Left forelimb (tissue), 1 donor: ENCODE measurements at places on chromosomes 3 and 15.

GRCh38 chr3:86178095-86178494, 812.9 kb downstream of the VGLL3 start:
- DNase-seq = no peak

DNA sequence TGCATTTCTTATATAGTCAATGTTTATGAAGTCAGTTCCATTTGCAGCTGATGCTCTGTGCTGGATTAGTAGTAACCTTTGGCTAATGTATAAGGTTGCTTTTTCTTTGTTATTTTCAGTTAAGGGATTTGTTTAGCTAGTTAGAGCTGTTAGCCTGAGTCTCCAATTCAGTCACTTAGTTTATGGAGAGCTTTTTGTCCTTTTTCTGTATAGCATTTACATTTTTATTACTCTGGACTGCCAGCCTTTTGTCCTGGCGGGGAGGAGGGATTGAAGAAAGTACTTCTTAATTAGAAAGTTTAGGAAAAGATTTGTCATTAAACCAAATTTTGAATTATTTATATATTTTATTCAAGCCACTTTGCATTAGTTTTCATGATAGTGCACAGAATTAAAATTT, 52.0 kb downstream of the DNAJC13 start:
- no peak for DNase-seq

DNA sequence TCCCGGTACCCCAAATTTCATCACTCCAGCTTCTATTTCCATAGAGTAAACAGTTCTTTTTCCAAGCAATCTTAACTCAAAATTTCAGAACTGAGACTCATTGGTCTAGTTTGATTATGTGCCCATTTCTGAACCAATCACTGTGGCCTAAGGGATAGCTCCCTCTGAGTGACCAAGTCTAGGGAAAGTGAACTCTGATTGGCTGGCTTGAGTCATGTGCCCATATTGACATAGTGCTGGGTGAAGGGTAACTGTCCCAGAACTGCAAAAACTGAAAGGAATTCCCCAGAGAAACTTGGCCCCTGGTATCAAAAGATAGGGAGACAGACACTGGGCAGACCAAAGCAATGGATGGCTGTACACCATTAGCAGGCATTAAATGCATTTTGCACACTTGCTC, 171.2 kb upstream of the WNT5A start:
- no peak for DNase-seq

- DNase-seq = peak; percentile 28
Measured at GRCh38 chr3:13706451-13706850, 157.5 kb downstream of the FBLN2 start.

DNA sequence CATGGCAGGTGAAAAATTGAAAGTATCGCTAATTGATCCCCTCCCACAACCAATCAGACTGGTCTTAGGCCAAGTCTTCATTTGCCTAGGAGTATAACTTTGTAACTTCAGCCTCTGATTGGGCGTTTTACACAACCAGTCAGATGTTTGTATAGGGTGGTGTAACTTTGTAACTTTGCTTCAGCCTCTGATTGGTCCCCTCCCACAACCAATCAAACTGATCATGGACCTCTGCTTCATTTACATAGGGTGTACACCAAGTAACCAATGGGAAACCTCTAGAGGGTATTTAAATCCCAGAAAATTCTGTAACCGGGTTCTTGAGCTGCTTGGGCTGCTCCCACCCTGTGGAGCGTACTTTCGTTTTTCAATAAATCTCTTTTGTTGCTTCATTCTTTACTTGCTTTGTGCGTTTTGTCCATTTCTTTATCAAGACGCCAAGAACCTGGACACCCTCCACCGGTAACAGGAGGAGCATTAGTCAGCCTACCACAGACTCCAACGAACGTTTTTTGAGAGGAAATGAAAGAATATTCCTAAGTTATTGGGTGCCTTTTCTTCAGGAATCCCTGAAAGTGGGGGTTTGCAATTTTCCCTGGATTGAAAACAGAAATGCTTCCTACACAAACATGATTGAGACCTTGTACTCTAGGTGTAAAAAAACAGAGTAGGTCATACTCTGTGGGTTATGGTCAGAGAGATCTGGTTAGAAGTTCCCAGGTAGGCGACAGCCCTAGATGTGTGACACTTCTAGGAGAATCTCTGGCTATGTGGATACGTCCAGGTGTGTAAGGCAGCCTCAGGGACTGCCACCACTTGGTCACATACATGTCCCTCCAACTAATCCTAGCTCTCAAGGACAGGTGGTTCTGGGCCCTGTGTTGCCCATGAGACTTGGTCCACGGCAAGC, 5.5 kb upstream of the SACM1L start:
- DNase-seq = no peak

DNA sequence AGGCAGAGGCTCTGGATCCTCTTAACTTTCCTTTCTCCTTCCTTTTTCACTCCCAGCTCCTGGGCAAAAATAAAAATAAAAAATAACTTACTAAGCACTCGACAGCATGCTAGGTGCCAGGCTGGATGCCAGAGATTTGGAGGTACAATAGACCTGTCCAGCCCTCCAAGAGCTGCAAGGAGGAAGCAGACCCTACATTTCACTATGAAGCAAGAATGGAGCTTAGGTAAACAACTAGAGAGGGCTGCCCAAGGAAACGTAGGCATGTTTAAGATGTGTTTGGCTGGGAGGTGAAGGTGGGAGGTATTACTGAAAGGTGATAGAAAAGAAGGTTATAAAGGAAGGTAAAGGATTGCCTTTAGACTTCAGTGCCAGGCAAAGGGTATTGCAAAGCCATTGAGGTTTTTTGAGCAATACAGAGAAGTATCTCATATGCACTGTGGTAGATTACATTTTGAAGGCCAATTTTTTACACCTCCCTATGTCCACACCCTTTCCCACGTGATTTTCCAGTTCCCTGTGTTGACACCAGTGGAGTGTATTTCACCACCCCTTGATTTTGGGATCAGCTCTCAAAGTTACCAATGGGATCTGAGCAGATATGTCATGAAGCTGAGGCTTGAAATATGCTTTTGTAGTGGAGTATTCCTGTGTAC, 69.1 kb downstream of the DCLK3 start:
- no peak for DNase-seq

DNA sequence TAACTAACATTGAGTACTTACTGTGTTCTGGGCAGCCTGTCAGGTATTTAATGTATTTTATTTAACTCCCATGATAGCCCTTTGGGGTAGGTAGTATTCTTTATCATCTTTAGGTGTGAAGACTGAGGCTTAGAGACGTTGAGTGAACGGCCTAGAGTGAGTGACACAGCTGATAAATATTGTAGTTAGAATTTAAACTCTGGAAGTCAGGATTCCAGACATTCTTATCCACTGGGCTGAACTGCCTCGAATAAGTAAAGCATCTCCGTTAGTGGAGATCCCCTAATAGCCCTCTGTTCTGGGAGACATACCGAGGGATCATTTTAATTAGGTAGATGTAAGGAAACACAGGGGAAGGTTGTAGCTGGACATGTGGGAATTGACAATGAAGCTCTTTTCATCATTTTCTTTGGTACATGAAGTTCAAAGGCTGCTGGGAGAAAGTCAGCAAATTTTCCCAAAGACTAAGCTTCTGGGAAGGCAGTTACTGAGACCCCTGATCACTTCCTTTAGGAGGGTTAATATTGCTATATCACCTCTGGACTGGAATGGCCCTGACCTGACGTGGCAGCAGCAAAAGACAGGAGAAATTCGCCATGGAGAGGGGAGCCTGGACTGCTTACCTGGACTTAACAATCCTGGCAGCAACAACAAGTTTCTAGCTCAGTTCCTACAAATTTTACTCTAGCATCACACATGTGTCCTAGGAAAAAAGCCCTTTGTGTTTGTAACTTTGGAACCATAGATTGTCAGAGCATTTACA, 11.7 kb upstream of the PDCD6IP start:
- no peak for DNase-seq

DNA sequence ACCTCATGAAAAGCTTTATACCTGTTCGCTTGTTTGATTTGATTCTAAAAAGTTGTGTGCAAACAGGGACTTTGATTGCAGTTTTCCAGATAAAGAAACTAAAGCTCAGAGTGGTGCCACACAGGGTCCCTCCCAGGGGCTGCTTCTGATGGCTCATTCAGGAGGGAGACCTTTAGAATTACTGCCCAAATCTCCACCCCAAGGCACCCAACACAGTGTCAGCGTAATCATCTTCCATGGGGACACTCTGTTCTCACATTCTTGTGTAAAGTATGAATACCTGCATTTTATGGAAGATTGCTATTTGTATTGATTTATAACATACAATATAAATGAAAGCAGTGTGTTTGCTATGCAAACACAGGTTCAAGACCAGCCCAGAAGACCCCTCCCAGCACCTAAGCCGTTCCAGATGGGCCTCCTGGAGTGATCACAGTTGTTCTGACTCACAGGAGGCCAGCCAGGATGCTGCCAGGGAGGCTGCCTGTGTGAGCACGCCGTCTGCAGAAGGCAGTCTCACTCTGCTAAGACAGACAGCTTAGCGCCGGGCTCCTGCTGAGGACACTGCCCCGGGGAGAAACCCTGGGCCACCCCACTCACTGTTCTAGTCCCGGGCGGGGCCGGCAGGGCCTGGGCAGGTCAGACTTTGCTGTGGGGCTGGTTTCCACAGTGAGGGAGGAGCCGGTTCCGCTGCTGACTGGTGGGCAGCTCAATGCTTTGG, 185.6 kb downstream of the FAM43A start:
- DNase-seq = no peak

DNA sequence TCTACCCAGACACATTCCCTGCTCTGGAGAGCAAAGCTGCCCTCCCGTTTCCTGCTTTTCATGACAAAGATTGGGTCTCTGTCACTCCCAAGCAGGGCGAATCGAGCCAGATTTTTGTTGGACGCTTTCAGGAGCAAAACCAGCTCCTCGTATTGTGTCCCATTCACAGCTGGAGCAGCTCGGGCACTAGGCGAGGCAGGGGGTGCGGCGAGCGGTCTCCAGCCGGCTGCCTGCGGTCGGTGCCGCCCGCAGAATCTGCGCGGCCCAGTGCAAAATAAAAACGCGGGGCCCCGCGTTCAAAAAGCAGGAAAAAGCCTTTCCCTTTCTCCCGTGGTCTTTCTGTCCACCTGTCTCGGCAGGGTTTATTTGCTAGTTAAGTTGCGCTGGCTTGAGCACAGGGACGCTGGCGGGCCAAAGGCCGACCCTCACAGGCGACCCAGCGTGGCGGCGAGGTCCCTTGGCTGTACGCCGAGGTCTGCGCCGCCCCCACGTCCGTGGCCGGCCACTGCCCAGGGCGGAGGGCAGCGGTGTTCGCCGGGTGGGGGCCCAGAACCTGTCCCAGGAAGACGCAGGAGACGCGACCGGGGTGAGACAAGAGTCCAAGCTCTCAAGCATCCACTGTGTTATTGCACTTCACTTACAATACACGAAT, 71.2 kb downstream of the CYP19A1 start:
- DNase-seq = no peak

DNA sequence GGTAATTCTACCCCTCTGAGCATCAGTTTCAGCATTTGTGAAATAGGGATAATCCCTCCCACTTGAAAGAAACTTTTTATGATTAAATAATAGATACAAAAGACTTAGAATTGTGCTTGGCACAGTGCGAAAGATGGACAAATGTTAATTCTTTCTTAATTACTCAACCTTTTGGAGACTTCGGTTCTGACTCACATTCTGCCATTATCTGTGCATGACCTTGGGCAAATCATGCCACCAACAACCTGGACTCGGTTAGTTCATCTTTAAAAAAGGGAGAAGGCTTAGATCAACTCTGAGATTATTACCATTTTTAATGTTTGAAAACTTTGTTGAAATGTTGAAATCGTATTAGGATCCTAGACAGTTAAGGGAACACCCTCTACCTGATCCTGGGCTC, 40.6 kb upstream of the POLR2M start:
- DNase-seq = no peak

- no peak for DNase-seq
Measured at GRCh38 chr3:24043168-24043567, 98.1 kb downstream of the NR1D2 start.

DNA sequence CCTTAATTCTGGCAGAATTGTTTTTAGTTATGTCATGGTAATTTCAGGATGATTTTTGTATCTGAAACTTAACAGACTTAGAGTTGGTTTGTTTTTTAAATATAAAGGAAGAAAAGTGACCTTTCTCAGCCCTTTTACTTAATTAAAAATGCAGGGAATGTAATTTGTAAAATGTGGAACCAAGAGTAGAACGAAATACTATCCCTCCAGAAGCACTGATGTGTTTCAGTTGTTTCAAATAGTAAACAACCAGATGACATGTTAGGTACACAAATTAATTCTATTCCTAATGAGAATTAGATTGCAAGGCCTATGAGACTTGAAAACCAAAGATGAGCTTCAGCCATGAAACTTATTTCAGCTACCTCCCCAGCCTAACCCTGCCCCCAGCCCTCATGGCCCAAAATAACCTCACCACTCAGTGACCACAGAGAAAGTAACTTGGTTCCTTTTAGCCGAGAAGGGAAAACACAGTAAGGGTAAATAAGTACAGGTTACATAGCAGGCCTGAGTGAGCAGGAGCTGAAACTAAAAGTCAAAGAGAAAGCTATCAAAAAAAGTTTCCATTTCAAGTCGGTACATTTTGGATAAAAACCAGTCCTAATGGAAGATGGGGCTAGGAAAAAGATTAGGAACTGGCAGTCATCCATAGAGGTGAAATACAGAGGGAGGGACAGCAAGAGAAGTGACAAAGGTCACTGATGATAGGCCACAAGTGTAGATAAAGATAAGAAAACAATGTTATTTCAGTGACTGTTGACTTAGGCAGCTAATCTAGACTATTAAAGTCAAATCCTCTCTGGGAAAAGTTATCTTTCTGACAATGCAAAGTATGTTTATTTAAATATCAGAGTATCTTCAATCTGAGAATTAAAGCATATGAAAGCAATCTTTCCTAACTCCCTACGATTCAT, 23.2 kb downstream of the SENP8 start:
- no peak for DNase-seq

- no peak for DNase-seq
Measured at GRCh38 chr3:160245261-160245800, 20.1 kb downstream of the C3orf80 start.

DNA sequence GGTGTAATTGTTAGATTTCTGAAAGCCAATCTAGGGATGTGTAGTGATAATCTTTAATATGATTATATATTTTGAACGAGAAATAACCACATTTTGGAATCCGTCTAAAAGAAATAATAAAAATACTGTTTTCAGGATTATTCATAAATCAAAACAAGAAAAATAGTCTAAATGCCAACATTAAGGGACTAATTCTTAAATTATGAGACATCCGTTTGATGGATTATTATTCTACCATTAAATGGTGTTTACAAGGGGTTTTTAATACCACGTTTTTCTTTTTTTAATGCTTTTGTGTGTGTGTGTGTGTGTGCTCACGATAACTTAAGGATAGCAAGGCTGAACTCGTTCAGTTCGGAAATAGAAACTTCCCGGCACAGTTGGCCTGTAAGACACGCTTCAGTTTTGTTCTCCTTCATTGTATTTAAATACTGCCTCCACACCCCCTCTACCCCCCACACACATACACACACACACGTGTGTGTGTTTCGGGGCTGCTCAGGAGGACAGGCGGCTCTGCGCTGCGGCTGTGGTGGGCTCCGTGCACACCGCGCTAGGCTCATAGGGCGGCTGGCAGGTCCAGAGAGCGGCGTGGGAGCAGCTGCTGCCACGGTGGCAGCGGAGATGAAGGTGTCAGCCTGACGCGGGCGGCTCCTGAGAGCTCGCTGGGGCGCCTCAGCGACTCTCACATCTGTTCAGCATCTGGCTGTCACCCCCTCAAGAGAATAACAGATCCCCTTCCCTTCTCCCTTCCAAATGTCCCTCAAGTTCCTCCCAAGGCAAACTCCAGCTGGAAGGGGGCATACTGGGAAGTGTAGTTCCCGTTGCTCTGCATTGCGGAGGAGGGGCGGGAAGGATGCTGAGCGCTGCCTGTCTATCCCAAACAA, 23.0 kb upstream of the ANP32A start:
- no peak for DNase-seq
